ENCODE measurements at places on chromosomes 1 and 21.

DNA sequence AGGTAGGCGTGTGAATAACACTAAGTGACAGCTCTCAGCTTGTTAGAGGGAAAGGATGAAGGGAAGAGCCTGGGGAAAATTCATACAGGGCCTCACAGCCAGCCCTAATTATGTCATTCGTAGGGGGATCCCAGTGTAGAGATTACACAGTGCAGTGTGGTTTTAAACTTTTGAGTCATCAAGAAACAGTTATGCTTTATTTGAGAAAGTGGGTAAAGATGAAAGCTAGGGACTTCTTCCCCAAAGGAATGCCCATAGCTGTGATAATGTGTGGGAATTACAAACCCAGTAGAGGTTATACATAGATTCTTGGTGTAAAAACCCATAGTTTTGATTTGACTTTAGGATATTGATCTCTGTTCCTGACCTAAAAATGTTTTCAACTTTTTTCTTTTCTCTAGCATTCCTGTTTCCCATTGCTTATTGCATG is 1.9 kb downstream of the TTF2 start:
- no peak for DNase-seq

DNA sequence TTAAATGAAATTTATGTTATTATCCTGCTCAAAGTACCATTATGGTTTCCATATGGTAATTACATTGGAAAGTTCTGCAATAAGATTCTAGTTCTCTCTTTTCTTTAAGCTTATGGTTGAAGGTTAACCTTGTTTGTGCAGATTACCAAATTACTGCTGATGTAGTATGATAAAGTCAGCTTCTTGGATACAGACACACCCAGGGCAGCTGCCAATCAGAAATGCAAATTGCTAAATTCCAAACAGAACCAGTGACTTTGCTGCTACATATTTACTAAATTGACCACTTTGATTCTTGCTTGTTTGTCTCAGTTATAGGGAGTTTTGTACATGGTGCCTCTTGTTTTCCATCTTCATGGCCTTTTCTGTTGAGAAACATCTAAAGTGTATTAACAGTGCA is 26.5 kb downstream of the GNAT2 start:
- no peak for DNase-seq

GRCh38 chr1:246176126-246177024 is 330.7 kb downstream of the SMYD3 start:
- no peak for DNase-seq

DNA sequence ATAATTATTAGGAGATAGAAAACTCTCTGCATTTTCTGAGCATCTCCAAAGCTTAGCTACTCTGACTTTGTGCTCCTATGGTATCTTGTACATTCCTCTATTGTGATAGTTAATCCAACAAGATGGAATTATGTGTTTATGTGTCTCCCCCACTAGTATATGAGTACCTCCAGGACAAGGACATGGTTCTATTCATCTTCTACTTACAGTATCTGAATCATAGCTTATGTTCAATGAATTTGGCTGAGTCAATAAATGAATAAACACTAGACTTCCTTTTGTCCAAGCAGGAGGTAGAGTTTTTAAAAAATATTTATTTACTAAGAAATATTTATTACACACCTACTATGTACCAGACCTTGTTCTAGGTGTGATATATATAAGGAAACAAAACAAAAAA is 18.4 kb upstream of the CTH start:
- DNase-seq: no peak

- DNase-seq: no peak
Observed at GRCh38 chr1:59156526-59157199, 140.2 kb upstream of the FGGY start.

- no peak for DNase-seq
Observed at GRCh38 chr1:161115132-161115711, 2.6 kb downstream of the PFDN2 start.

DNA sequence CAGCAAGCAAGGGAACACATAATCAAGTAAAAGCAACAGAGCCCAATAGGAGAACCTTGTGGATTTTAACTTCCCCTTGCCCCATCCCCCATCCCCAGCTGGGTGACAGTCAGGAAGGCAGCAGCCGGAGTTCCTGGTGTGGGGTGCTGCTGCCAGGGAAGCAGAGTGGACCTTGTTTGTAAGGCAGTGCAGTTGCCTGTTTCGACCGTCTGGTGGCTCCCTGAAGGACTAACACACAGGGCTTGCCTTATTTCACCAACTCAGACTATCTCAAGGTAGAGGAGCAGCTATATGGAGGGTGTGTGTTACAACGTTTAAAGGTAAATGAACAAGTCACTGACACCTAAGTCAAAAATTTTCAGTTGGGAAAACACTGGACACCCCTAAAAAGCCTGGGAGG is 6.6 kb downstream of the KRTAP10-8 start:
- DNase-seq: no peak

- no peak for DNase-seq
Observed at GRCh38 chr1:163258181-163258580, 55.5 kb upstream of the RGS5 start.

GRCh38 chr1:219359126-219359525 is 185.4 kb downstream of the LYPLAL1 start:
- no peak for DNase-seq

DNA sequence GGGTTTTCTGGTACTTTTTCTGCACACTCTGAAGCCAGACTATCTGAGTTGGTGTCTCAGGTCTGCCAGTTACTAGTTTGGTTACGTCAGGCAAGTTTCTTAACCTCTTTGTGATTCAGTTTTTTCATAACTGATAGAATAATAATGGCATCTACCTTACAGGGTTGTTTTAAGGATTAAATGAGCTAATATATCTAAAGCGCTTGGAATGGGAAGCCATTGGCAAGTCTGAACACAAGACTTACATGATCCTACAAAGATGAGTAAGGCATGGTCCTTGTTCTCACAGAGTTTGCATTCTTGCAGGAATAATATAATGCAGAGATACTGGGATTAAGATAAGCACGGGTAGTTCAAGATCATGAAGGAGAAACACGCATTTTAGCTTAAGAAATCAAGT is 9.2 kb upstream of the DENND2D start:
- no peak for DNase-seq

DNA sequence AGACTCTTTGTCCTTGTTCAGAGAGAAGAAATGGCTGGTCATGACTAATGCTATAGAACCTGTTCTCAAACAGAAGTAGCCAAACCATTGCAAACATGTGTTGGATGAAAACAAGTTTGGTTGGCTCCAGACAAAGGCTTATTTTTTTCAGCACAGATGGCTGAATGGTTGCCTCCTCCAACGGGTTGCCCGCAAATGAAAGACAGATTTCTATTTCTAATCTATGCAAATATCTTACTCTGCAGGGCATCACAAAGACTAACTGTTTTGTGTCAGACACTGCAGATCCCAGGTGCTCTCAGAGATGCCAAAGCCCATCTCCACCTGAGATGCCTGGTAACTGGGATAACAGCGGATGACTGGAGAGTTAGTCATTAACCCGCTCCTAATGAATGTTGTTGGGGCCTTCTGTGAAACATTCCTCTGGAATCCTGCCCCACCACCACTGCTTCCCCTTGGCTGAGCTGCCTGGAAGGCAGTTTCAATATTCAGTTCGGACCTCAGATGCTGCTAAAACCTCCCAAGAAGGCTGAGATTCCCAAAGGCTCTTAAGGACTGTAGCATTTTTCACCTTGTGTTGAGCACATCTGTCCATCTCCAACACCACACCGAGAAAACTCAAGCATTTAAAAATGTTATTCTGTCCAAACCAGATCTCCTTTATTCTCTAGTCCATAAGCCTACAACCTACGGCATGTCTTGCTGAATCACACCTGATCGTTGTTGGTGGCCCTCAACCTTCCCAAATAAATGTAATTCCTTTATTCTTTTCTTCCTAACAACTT is 104.4 kb downstream of the PTPN14 start:
- DNase-seq: no peak
